ENCODE measurements at places on chromosomes 1 and 21.

GRCh38 chr1:18638835-18639364 lies 8.3 kb downstream of the PAX7 start:
- no peak for DNase-seq

DNA sequence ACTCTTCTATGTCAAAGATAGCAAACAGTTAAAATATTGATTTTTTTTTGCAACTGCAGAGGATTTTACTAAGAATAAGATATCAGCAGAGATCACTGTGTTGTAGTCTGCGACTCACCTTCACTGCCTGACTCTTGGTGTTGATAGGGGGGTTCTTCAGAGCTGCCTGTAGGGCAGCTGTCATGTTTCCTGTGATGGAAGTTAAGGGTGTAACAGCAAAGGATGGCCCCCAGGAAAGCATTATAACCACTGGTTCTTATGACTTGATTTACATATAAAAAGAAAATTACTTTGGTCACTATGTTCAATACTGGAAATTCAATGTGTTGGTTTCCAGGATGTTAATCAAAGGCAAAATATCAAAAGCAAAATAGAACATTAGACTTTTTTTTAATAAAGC lies 2.6 kb downstream of the ARPC5 start:
- no peak for DNase-seq

DNA sequence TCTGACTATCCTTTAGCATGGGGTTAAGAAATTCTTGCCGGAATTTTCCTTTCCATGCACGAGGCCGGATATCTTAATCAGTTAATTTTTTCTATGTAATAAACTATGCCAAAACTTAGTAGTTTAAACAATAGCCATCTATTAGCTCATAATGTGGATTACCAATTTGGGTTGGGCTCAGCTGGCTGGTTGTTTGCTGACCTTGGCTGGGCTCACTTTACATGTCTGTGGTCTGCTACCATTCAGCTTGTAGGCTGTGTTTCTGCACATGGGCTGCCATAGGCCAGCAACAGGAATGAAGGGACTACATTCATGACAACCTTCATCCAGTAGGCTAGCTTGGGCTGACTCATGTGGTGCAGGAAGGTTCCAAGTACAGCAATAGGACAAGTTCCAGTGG lies 56.0 kb upstream of the NTPCR start:
- DNase-seq = no peak

DNA sequence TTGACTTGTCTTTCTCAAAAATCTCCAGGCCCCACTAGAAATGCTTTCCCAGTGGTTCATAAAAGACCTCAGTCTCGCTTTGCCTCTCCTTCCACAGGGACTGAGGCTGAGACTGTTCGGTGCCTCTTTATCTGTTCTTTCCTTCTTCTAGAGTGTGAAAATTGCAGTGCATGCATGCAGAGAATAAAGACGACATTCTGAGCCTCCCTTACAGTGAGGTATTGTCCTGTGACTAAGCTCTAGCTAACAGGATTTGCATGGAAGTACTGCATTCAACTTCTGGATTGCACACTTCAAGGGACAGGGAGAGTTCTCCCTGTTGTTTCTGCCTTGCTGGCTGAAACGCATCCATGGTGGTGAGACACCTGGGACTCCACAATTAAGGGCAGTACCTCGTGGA lies 69.1 kb downstream of the COLGALT2 start:
- DNase-seq = no peak

GRCh38 chr1:22216210-22216883 lies 73.5 kb upstream of the WNT4 start:
- no peak for DNase-seq

DNA sequence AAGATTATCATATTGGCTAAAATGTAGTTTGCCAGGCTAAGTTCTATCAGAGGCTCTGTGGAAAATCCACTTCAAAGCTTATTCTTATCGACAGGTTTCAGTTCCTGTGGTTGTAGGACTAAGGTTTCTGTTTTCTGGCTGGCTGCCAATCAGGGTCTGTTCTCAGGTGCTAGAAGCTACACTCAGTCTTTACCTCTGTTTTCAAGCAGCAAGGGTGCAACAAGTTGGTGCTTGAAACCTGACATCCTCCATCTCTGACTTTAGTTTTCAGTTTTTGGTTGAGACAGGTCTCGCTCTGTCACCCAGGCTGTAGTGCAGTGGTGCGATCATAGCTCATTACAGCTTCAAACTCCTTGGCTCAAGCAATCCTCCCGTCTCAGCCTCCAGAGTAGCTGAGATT lies 15.3 kb upstream of the TMCO2 start:
- DNase-seq = peak; percentile 19

DNA sequence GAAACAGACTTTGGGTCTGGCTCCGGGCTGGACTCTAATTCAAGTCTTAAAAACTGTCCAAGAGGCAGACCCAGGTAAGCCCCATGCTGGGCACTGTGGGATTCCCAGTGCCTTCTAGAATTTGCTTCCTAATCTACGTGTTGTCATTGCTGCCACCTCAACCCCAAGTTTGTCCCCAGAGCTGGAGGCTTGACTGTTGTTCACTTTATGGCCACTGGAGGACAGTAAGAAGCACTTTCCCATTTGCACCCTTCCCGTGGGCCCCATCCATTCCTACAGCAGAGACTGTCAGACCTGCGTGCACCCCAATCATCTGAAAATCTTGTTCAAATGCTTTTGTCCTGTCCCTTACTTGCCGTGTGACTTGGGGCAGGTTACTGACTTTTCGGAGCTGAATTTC lies 29.4 kb upstream of the VASH2 start:
- no peak for DNase-seq

GRCh38 chr1:109643385-109644230 lies 12.3 kb upstream of the GSTM4 start:
- peak; percentile 78 for DNase-seq

DNA sequence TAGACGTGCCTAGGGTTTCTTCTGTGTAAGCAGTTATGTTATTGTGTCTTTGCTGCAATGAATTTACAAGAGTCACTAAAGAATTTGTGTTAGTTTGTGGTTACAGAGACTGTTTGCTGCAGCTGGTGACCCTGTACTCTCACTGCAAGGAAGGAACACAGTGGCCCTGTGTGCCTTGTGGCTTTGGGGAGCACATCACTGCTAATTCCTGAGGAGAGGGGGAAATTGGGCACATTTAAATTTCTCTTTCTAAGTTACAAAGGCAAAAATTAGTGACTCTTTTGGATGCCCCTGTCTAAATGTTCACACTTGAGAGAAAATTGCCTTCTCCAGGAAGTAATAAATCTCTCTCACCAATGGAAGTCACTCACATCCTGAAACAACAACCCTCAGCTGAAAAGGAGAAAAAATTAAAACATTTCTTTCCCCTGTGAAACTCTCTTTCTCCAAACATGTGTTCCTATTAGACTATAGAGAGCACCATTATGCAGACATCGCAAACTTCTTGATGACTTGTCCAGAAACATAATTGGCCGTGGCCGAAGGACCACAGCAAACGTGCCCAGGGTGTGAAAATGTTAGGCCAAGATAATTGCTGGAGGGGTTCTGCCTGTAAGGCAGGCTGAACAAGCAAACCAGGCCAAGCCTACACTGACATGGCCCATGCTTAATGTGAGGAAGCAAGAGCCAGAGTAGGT lies 32.3 kb upstream of the SPAG17 start:
- DNase-seq = no peak

Measured in activated CD4-positive, CD25-positive, alpha-beta regulatory T cell (primary cell).